Stimulated activated CD8-positive, alpha-beta memory T cell treated with anti-CD3 and anti-CD28 coated beads, Interleukin-4, amount 100 ng/mL, for 1 hour (primary cell): ENCODE measurements at places on chromosomes 4 and X.

- no peak for DNase-seq
These were observed 5.2 kb downstream of the TNIP2 start for GRCh38 chr4:2750719-2751605.

DNA sequence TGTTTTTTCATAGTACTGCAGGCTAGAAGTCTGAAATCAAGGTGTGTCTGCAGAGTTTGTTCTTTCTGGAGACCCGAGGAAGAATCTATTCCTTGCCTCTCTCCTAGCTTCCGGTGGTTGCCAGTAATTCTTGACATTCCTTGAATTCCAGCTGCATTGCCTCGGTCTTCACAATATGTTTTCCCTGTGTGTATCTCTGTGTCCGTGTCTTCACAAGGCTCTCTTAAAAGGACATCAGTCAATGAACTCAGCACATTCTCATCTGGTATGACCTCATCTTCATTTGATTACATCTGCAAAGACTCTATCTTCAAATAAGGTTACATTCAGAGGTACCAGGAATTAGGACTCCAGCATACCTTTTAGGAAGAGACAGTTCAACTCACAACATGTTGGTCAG, 163.4 kb downstream of the BANK1 start:
- no peak for DNase-seq

DNA sequence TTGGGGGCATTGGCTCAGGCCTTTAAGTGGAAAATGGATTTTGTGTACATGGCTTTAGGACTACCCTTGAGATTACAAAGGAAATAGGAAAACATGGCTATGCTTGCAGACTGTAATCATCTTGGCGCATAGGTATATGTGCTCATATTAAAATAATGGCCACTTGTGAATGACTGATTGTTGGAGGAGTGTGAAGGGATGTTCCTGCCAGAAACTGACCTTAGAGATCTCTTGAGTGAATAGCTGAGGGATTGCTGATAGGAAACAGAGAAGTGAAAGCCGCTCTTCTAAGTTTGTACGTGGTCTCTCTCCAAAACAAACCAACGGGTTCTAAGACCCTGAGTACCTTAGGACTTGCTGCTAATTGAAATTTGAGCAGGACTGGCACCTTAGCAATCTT, 186.0 kb downstream of the MGST2 start:
- DNase-seq, result no peak

GRCh38 chr4:107825072-107825824, 516 bp downstream of the SGMS2 start:
- no peak for DNase-seq

DNA sequence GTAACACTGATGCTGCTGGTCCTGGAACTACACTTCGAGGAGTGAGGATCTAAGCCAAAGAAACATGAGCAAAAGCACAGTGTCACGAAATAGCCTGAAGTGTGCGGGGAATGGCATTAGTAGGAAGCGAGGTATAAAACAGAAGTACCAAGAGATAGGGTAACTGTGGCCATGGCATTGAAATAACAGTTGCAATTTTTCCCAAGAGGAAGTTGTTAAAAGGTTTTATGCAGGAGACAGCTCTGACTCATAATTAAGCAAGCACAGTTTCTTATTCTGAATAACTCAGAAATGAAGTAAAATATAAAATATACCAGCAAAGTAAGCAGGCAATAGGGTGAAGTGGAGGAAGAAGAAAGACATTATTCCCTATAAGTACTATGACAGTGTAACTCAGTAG, 90.3 kb upstream of the TMEM150C start:
- no peak for DNase-seq

DNA sequence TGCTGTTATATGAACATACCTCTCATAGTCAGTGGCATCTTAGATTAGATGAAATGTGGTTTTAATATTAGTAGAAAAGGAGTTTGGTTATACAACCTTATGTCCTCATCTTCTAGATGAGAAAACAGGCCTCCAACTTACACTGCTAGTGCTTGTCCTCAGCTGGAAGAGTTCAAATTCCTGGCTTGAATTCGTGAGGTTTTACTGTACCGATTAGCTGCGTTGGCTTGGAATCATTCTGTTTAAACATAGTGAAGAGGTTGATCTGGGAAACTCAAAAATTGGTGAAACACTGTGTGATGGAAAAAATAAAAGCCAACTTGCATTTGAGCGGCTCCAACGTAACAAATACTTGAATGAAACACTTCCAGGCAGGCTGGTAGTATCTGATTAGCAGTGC, 81.0 kb downstream of the LNX1 start:
- DNase-seq, result no peak

DNA sequence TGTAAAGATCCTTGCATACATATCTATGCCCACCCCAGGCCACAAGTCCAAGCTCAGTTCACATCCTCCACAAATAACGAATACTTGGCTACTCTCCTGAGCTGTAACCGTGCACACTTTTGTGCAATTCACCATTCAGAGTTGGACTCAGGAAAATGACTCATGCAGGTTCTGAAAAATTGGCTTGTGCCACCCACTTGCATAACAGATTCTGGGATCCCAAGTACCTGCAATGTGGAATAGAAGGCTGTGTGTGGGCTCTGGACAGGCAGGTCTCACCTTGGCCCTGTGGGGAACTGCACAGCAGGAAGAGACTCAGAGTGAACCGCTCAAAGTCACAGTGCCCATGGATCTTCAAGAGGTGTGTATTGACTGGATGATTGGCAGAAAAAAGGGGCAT, 502.7 kb downstream of the PACRGL start:
- no peak for DNase-seq

DNA sequence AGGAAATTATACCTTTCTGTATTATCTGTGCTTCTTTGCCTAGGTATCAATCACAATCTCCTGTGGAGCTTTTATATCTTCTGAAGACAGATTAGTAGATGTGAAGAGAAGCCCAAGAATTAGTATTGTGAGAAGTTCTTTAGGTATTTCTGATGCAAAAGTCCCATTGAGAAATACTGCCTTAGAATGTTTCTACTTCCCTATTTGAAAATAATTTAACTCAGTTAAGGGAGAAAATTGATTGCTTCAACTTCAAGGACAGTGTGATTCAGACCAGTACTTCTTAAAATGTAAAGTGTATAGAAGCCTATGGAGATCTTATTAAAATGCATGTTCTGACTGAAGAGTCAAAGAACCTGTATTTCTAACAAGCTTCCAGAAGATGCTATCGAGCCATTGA, 9.0 kb downstream of the EIF1AX start:
- no peak for DNase-seq

DNA sequence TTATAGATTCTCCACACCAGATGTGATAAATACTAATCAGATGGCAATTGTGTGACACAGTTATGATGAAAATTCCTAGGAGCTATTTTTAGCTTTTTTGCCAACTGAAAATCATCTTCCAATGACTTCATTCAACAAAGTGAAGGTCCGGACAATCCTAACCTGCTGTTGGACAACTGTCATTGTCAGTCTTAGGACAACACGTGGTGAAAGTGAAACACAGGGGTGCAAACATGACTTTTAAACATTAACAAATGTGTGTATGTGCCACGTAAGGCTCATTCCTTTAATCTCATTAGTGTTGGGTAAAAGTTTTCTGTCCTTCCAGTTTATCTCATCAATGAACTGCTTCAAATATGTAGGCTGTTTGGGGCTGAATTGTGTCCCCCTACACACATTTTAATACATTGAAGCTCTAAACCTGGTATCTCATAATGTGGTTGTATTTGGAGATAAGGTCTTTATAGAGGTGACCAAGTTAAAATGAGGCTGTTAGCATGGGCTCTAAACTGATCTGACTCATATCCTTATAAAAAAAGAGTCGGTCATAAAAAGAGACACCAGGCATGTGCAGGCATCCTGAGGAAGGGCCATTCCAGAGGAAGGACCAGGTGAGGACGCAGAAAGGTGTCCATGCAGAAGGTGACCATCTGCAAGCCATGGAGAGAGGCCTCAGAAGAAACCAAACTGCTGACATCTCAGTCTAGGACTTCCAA, 41.2 kb upstream of the SMAD1 start:
- DNase-seq, result no peak

DNA sequence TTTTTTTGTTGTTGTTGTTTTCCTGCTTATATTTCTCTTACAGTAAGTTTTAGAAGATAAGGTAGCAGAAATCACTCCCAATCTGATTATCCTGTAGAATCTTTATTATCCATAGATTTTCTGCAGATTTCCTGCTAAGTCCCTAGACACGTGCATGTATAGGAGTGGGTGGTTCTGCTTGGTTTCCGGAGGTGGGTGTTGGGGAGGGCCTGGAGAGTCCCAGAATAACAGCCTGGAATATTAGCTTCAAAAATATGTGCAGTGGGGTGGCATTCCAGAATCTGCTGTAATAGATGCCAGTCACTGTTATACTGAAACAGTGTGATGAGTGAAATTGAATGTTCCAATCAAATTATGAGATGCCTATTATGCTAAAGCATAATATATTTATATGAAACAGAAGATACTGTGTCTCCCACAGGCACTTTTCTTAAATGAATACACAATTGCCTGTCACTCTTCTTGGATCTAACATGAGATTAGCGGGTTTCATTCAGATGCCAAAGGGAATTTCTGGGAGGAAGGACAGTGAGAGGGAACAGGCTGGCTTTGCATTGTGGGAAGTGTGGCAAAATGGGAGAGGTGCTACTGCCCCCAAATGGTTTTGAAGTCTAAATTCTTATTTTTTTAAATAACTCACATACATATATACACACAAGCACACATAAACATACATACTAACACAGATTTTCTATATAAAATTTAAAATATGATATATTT, 37.6 kb downstream of the C4orf50 start:
- DNase-seq, result no peak

GRCh38 chrX:24426921-24427746, 38.0 kb upstream of the PDK3 start:
- DNase-seq, result no peak

- no peak for DNase-seq
These were observed 102.0 kb downstream of the TAB3 start for GRCh38 chrX:30787012-30787411.

DNA sequence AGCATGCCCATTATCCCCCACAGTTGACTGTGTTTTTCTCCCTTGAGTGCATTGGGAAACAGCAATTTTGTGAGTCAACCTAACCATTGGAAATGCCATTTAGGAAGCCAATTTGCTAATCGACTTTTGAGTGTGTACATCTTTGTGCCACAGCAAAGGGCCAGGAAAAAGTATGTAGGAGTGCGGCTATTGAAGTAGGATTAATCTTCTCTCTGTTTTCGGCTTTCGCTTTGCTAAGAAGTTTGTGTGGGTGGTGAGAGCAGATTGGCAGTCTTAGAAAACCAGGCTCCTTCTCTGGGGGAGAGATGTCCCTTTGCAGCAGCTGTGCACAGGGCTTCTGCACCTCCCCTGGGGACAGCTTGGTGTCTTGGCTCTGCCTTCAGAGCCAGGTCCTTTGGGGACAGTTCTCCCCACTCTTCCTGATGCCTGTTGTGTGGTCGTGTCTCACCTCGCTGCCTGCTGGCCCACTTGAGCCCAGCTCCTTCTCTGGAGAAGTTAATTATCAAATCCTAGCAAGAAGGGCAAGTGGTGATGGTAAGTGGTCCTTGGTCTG, 74.5 kb downstream of the GEMIN8 start:
- no peak for DNase-seq

DNA sequence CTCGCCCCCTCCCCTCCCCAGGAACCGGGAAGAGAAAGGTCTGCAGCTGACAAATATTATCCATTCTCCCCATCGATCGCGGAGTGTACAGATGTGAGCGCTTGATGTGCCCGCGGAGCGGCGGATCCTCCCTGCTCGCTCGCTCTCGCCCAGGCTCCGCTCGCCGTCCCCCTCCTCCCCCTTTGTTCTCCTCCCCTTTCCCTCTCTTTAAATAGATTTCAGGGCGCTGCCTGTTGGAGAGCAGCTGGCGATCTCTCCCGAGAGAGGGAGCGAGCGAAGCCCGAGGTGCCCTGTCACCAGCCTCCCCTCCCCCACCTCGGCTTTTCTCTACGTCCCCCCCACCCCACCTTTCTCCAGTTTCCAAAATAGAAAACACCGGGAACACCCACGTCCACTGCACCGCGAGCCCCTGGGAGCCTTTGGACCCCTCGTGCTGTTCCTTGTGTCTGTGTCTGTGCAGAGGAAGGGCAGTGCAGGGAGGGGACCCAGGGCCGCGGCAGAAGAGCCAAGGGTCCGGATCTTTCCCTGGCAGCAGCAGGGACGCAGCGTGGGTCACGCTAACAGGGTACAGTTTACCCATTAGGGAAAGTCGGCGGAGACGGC, 56.6 kb upstream of the BCOR start:
- DNase-seq, result no peak

DNA sequence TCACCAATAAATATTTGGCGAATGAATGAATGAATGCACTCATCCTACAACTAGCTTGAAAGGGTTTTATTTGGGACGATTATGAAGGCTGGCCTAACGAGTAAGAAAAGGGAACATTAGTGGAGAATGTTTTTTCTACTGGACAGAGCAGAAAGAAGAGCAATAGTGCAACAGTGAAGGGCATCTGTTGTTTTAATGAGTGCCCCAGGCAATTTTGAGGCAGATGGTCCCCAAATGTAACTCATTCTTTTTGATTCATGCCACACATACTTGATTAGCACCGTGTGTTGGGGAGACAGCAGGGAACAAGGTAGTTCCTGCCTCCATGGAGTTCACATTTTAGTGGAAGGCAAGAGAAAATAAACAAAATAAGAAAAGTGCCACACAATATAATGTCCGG, 22.7 kb upstream of the INTS6L start:
- DNase-seq, result no peak

GRCh38 chr4:147837435-147837834, 105.5 kb downstream of the ARHGAP10 start:
- no peak for DNase-seq

DNA sequence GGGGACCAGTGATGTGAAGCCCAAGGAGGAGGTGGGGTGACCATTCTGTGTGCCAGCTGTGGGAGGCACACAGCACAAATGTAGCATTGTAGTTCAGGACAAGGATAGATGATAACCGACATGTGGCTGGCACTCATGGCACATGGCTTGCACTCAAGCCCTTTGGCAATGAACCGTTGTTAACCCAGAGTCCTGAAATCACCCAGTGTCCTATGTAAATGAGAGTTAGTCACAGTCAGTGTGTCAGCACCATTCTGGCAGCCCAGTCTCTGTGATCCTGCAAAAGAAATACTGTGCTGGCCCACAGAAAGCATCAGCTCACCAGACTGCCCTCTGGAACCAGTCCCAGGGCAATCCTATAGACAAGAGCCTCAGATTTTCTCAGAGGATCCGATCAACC, 339.3 kb downstream of the MID1IP1 start:
- DNase-seq, result no peak

DNA sequence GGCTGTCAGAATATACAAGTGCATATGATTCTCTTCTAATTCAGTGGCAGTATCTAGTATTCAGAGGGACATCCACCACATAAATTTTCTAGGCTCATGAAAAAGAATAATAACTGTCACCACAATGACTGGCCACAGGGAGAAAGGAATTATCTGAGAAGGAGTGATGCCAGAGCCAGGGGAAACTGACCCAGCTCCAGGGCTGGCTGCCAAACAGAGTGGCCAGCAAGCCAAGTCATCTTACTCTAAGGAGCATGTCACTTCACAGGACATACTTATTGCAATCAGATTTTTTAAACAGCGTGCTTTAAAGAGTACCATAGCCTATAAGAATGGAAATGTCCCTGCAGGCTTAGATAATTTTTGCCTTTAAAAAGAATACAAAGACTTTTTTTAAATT, 5.8 kb upstream of the SEPTIN11 start:
- no peak for DNase-seq
